ENCODE measurements at places on chromosomes 6 and 20.

DNA sequence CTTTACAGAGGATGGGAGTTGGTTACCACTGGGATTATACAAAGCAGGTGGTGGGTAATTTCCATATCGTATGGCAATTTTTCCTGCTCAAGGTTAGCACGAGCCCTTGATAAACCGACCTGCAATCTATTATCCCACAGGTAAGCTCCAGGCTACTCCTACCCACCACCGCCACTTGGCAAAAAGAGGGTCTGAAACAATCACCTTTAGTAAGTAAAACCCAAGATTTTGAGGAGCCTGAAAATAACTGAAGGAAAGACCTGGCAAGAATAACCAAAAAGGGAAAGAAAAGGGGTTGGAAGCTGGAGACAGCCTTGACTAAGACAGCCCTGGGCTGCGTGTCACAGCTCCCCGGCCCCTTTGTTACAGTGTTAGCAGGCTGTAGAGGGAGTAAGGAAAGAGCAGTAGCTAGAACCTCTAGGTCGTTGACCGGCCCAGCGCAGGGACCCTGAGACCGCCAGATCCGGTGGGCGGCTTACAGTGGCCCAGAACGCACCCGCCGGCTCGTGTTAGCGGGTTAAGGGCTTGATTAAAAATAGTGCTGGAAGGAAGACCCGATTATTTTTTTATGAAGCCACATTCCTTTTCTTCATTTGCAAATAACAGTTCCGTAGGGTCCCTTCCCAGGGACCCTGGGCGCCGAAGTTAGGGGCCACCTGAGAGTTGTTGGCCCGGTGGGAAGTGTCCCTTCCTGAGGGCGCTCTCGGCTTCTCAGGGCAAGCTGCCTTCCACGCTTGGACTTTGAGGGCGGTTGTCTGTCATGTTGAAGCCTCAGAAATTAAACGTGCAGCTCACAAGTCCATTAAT is 30.5 kb downstream of the TFAP2B start:
- DNase-seq, result no peak

DNA sequence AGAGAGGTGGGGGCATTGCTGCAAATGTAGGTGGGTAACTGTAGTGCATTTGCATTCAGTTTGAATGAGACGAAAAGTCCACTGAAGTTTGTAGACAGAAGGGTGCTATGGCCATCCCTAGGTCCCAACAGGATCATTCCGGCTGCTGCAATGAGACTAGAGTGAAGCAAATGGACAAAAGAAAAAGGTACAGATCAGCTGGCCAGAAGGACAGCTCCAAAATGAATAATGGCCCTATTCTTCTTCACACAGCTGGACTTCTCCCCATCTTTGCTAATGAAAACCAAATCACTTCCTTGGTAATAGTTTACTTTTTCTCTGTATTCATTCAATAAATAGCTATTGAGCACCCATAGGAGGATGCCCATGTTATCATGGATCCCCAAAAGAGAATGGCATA is 56.4 kb upstream of the TPD52L1 start:
- DNase-seq, result no peak

DNA sequence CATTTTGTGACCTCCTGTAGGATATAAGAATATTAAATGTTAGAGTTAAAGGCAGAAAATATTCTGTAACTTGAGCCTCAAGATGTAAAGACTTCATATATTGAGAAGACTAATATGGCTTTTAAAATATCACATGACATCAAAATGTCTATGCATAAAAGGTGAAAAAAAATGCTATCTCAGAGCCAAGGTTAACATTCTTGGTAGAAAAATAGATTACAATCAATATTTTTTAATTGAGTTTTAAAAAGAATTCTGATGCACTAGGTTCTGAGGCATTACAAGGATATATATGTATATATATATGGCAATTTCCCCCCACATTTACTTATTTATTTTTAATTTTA is 46.2 kb upstream of the RAB23 start:
- DNase-seq, result no peak

DNA sequence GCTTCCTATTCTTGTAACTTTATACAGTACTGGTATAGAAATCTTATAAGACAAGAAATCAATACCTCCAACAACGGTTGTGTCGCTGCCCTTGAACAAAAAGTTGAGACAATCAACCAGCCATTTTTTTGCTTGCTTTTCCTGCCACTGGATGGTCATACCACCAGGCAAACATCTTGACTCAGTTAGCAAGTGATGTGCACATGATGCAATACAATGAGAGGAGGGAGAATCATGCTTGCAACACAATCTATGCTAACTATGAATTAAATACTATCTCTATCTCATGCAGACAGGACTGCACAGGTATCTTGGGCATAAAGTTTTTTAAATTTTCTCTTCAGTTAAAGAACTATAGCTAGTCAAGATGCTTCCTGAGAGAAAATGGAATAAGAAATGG is 877.7 kb upstream of the CITED2 start:
- no peak for DNase-seq

GRCh38 chr6:167475947-167476346 is 151.1 kb downstream of the TTLL2 start:
- DNase-seq, result no peak

DNA sequence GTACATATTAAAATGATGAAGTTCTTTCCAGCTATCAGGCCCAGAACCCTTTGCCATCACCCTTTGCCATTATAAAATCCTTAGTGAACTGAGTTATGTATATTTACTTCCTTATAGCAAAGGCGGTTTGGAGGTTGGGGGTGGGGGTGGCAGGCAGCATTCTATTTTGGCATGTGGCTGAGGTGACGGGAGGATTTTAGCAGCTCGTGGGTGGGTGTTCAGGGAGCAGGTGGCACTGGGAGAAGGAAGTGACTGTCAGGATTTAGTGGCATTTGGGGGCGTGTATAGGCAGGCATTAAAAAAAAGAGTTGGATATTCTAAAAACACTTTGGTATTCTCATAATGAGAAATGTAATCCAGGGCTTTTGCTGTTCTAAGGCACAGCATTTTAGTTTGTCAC is 150.7 kb downstream of the RIMS1 start:
- no peak for DNase-seq

Measured in GM12891 (cell line).